Effector memory CD4-positive, alpha-beta T cell (primary cell): ENCODE measurements at places on chromosomes 3 and 15.

GRCh38 chr3:84836961-84837360 lies 121.8 kb upstream of the CADM2 start:
- no peak for DNase-seq

DNA sequence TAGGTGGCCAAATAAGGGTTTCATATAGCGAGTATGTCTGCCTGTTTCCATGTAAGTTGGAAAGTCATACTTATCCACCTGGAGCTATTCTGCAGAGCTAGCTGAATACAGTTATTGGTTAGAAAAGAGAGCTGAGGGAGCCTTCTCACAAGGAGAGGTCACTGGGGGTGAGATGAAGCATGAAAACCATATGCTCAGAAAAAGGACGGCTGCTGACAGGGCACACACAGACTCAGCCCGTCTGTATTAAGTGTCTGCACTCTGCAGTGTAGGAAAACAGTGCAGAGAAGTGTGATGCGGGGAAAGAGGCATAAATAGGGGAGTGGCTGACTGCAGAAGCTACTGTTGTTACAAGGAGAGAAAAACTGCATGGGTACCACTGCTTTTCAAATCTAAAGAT lies 58.2 kb downstream of the C3orf70 start:
- no peak for DNase-seq

DNA sequence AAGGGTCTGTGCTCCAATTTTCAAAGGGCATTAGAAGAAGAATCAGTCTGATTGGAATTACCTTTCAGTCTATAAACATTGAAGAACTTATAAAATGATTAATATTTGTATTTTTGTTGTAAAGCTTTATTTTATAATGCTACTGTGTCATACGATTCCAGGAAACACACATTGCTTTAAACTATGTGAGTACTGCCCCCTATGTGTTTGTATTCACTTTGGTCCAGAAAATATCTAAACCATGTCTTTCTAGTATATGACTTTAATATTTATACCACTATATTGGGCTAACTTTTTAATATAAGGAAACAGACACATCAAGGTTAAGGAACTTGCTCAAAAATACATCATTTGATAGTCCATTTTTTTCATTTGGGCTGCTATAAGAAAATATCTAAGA lies 3.2 kb upstream of the RIOX2 start:
- DNase-seq, result no peak

- no peak for DNase-seq
These were observed 749 bp downstream of the SRGAP3 start for GRCh38 chr3:9248522-9249271.

- DNase-seq, result no peak
These were observed 62.7 kb upstream of the CCR4 start for GRCh38 chr3:32888739-32889138.

GRCh38 chr3:46489381-46489780 lies 8.4 kb upstream of the RTP3 start:
- no peak for DNase-seq

DNA sequence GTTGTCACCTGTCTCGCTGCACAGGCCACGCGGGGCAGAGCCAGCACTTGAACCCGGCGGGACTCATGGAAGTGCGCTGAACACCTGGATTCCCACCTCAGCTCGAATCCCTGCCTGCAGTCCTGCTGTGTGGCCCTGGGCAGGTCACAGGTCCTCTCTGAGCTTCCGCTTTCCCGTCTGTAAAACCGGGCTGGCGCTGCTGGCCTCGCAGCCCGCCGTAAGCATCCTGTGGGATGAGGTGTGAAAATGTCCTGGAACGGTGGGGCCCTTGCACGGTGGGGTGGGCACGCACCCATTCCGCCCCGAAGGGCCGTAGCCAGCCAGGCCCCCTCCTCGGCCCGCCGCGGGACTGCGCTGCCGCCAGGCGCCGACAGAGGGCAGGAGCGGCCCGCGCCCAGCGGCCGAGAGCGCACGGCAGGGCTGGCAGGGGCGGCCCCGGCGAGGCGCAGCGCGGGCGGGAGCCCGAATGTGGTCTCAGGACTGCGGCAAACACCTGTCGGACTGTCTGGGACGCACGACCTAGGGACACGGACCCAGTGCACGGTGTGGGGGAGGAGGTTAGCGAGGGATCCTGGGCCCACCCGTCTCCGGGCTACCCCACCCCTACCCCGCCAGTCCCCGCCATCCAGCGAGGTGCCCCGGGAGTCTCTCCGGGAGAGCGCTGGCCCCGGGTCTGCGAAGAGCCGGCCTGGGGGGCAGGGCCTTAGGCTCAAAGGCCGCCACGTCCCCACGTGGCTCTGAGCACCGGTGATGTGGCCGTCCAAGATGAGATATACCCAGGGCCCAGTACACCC lies 40.4 kb downstream of the DNAJB8 start:
- DNase-seq, result peak; percentile 16

GRCh38 chr3:160661660-160662059 lies 15.3 kb upstream of the ARL14 start:
- DNase-seq, result no peak

DNA sequence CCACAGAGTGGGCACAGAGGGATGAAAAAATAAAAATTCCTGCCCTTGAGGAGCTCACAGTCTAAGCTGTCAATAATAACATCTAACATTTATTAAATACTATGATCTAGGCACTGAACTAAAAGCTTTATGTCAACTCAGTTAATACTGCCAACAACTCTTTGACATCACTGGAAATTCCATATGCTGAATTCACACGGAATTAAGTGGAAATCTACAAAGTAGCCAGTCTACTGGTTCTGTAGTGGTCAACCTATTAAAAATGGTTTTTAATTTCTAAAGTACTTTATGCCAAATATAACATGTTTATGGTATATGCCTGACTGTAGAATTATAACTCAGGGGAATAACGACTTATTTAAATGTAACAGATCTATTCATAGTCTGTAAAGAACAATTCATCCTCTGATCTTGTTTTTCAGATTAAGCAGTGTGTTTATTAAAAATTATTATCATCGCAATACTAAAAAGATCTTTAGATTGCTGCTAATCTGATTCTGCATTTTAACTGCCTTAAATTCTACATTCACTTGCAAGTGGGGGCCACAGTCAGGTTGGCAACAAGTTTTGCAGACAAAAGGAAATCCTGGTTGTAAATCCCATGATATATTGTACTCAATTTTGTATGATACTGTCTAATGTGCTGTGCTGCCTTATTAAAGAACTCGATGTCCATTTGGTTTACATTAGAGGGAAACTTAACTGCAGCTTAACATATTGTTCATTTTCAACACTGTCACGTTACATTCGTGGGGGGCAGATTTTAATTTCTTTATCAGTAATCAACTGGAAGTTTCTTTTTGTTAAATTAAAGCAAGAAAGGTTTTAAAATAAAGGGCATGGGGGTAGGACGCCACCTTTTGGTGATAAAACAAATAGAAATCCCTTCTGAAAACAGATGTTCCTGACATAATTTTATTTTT lies 2.6 kb upstream of the FOXP1 start:
- peak; percentile 6 for DNase-seq

- DNase-seq, result no peak
These were observed 692.7 kb downstream of the NTRK3 start for GRCh38 chr15:87563869-87564268.

GRCh38 chr15:66287461-66288057 lies 5.8 kb upstream of the DIS3L start:
- no peak for DNase-seq

- peak; percentile 2 for DNase-seq
These were observed 22.1 kb upstream of the SCAANT1 start for GRCh38 chr3:63934041-63934866.

DNA sequence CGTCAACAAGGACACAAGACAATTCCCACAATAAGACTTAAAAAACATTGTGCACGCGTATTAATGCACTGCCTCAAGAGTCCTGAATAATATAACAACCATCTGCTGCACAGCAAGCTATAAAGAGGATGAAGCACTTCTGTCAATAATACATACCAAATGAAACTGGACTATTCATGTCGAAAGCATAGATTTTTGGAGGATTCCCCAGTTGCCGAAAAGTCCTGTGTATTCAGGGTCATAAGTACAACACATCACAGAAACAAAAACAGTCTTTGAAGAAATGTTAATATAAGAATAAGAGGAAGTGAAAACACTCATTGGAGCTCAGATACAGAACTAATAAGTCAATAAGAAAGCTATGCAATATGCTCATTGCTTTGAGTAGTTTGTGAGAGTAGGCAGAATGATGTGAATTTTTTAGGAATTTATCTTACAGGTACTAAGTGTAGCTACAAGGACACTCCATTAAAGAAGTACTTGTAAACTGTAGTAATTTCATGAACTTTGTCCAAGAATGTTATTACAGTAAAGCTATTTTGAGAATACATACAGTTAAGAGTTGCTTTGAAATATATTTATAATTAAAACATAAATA lies 31.6 kb downstream of the CBLB start:
- no peak for DNase-seq

DNA sequence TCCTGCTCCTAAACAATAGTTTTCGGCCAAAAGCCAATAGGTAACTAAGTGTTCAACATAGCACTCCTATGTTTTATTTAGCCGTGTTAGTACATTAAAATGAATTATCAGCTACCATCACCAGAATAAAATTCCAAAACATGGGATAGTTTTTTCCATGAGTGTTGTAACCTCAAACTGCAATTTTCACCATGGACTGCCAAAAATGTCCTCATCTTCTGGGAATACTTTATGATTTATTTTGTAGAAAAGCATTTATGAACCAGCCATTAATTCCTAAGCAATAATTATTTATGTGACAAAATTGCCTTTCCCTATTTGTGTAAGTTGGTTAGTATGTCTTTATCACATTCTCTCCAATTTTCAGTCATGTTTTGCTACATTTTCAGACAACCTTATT lies 438.1 kb downstream of the NAALADL2 start:
- no peak for DNase-seq

- DNase-seq, result no peak
These were observed 86.5 kb downstream of the TNIK start for GRCh38 chr3:171373711-171374110.

DNA sequence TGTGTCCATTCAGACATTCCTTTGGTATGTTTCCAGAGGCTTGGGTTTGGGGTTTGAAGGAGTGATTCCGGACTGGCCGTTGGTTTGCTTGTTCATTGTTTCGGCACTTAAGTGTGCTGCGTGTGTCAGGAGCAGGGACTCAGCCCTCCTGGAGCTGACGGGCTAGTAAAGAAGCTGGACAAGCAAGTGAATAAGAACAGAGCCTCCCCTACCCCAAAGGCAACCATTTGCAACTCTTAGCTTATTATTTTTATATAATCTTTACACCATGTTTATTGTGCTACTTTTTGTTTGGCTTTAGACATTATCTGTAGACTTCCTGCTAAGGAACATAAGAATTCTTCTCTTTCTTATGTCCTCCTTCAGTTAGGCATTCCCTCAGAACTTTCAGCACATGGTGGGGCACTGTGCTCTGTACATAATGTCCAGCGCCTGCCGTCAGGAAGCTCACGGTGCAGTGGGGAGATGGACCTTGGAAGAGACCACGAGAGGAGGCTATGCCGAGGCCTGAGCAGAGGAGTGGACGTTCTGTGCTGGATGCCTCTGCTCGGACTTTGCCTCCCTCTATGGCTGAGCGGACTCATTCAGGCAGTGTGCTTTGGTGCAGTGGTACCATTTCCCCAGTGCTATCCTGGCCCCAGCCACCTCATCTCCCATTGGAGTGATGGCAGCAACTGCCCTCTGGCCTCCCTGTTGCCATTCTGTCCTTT lies 65.4 kb downstream of the EEFSEC start:
- DNase-seq, result no peak

GRCh38 chr15:98896802-98897732 lies 110.5 kb downstream of the PGPEP1L start:
- no peak for DNase-seq

- DNase-seq, result no peak
These were observed 420.3 kb upstream of the CFAP20DC start for GRCh38 chr3:59469948-59470723.
